Activated T-helper 1 cell treated with Interleukin-2 at 50 U/mL for 16 hours (primary cell): ENCODE measurements at places on chromosomes 5 and 9.

DNA sequence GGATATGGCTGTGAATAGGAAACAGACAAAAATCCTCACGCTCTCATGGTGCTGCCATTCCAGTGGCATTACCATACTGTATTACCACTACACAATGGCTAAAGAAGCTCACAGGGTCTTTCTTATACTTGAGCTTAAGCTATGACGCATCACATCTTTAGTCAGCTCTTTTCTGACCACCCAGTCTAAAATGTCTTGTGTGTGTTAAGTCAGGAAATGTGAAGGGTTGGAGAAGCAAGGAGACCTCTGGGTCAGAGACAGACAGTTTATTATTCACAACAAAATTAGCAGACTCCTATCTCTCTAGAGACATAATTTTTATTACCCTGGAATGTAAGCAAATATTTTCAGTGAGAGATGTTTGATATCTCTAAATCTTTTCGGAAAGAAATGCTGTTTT, 1583.2 kb upstream of the WWC1 start:
- DNase-seq, result no peak

GRCh38 chr5:98774192-98775033, 950 bp downstream of the RGMB start:
- DNase-seq, result peak; percentile 30

GRCh38 chr5:67095346-67096171, 101.0 kb downstream of the CD180 start:
- DNase-seq, result no peak

- DNase-seq, result no peak
Measured at GRCh38 chr9:135443797-135444425, 35.7 kb upstream of the PPP1R26 start.

DNA sequence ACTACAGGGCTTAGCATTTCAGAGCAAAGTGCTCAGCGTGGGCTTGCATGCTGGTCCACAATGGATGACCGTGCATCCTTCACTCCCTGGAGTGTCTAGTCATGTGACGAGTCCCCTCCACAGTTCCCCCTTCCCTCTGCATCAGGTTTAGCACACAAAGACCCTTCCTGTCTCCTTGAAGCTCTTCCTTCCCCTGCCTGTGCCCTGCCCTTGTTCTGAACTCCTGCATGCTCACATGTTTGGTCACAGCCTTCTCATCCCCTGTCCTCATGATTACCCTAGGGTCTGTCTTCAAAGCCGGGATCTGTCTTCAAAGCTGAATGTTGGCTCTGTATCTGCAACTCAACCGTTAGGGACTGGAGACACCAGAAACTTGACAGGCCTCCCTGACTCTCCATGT, 388.9 kb downstream of the SEMA5A start:
- no peak for DNase-seq

DNA sequence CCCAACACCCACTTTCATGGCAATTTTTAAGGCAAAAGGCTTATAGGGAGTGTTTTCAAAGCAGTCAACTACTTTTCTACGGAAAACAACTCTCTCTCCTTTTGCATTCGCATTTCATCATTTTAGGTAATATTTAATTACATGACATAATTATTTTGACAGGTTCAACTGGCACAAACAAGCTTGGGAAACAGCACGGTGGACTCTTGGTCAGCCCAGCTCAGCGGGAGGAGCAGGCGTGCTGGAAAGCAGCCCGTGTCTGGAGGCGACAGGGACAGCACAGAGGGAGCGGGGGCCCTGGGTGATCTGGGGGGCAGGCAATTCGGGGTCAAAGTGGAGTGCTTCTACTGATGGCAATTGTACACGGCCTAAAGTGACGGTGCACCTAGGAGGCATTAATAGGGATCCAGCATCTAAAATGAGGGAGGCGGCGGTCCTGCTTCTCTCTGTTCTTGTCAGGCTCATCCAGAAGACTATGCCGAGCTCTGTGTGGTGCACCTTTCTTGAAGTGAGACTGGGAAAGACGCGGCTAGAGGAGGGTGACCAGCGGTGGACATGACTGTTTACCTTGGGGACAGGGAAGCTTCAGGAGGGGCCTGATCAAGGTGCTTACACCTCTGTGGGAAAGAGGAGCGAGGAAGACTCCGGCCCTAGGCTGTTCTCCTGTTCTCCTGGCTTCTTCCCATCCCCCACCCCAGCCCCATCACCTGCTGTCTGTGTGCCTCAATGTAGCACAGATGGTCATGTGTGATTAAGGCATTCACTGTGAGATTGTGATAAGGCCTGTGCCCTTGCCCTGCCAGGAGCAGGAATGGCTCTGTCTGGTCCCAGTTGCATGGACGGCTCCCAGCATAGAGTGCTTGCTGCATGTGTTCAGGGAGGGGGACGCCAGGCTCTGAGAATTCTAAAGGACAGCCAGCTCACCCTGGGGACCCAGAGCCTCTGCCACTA, 3.4 kb downstream of the MYMK start:
- DNase-seq, result no peak

- DNase-seq, result no peak
Measured at GRCh38 chr9:15873573-15874177, 320.8 kb downstream of the CCDC171 start.

DNA sequence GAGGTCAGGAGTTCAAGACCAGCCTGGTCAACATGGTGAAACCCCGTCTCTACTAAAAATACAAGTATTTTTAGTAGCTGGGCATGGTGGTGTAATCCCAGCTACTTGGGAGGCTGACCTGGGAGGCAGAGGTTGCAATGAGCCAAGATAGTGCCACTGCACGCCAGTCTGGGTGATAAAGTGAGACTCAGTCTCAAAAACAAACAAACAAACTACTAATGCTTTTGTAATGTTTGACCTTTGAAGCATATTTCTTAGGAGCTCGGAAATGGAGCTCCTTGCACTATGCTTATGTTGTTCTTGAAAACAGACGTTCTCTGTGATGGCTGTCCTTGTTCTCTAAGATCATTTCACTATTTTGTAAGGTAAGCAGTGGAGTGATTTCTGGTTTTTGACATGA, 6.0 kb downstream of the F2RL2 start:
- no peak for DNase-seq

- no peak for DNase-seq
Measured at GRCh38 chr5:38722918-38723317, 122.9 kb upstream of the OSMR start.

- no peak for DNase-seq
Measured at GRCh38 chr5:143672806-143673205, 139.2 kb upstream of the HMHB1 start.

DNA sequence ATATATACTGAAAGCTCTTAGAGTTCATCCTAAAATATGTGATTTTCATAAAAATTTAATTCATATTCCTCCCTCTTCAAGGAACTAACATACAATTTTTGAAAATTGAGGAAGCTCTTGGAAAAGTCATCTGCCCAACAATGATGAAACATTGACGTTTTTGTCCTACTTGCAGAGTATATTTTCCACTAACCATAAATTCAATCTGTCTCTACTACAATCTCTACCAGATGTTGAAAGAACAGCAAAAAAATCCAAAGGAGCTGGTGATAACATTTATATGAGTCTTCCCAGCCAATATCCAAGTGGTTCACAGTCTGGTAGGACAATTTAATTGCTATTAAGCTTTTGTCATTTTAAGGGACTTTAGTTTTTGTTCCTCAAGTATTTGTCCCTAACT, 81.1 kb upstream of the NR3C1 start:
- no peak for DNase-seq

- DNase-seq, result no peak
Measured at GRCh38 chr9:86141843-86142242, 42.5 kb upstream of the GOLM1 start.

DNA sequence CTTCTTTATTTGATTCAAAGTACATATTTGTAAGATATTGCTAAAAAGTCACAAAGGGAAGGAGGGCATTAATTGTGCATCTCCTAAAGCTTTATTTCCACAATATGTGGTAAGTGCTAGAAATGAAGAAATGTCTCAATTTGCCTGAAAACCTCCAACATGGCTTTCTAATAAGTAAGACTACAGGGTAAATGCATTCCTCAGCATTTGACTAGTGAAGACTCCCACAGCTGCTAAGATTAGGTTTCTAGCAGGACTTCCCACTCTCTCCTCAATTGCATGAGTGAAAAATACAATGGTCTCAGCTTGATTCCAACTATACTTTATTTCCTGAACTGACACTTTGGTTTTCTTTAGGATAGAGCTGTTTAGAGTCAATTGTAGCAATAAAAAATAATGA, 162.1 kb downstream of the ELAVL2 start:
- no peak for DNase-seq

DNA sequence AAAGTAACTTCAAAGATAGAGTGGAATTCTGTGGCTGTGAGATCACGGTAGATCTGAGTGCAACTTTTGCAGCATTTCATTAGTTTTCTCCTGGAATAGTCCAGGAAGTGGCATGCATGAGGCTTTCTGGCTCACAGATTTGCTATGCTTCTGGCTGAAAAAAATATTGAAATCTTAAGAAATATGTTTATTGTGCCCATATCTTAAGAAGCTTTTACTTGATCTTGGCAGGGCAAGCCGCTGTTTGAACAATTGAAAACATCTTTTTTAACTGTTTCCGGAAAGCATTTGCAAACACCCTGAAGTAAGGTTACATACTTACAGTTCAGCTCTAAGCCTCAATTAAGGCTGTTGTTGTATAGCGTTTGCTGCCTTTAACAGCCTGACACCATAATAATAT, 135.7 kb upstream of the GDNF start:
- no peak for DNase-seq

GRCh38 chr9:135478829-135479468, 633 bp upstream of the PPP1R26 start:
- no peak for DNase-seq

GRCh38 chr9:131590907-131591844, 45.9 kb downstream of the PRRT1B start:
- peak; percentile 59 for DNase-seq

DNA sequence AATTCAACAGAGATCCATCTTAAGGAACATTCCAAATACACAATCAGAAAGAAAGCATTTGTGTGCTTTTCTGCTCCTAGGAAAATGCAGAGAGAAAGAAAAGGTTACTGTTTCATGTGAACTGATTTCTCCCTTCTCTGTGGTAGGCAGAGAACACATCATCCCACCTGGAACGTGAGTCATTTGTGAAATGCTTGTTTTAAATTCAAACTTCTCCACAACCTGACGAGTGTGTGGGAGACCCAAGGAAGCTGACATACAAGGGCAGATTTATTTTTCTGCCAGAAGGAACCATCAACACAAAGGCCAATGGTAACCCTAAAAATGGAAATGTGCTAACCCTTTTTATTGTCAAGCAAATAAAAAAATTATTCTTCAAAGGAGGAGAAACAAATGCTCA, 156.4 kb downstream of the EFNA5 start:
- DNase-seq, result no peak

DNA sequence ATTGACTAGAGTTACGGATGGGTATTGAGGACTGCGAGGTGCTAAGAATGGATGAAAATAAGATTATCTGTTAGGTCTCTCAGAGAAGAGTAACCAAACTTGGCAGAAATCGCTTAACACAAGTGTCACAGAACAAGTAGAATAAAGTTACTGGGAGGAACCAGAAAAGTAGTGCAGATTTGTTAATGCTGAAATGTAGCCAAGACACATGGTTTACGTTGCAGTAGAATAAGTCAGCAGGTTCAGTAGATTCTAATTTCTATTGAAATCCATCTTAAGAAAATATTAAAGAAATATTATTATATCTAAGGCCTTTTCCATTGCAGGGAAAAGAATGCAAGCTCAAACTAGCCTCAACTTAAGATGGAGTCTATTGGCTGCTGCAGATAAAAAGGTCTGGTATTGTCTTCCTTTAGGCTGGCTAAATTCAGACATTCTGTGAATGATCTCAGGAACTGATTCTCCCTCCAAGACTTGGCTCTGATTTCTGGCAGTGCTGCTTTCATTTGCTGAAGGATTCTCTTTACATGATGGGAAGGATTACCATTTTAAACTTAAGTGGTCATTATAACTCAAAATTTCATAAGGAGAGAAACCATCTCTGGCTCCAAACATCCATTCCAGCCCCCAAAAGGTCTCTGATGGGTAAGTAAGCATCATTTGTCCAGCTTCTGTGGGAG, 314.9 kb downstream of the MARCHF11 start:
- DNase-seq, result no peak

DNA sequence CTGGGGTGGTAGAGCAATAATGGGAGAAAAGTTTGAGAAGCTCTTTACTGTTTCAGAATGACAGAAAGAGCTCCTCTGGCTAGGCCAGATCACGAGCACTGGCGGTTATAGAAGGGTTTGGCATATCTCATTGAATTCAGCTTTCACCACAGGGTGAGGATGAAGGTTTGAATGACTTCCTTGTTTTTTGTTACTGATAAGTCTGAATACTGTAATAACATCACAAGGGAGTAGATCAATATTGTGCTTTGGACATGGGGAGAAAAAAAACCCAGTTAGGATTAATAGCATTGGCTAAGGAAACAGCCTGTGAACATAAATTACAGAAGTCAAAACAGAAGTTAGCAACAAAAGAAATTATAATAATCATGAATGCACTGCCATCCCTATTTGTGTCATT, 9.4 kb downstream of the PHAX start:
- DNase-seq, result no peak

- DNase-seq, result no peak
Measured at GRCh38 chr5:2536632-2537377, 214.7 kb downstream of the IRX2 start.

DNA sequence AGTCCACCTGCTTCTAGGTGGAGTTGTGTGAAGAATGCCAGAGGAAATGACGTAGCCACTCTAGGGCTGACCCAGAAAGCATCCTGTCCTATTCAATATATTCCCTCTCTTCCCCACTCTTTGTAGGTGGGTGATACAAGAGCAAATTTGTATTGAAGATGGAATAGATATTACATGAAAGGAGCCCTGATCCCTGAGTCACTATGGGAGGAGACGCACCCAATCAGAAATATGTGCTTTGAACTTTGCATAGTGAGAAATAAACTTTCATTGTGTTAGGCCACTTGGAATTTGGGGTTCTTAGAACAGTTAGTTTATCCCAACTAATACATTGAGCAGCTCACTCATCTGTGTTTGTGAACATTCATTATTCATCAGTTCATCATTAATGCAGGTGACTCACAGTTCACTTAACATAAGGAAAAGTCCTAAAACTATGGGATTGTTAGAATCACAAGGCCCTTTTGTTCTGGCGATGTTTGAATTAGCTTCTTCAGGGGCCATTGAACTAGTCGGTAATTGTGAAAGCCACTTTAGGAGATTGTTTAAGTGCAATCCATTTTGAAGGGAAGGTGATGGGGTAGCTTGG, 26.9 kb upstream of the NTRK2 start:
- DNase-seq, result no peak

DNA sequence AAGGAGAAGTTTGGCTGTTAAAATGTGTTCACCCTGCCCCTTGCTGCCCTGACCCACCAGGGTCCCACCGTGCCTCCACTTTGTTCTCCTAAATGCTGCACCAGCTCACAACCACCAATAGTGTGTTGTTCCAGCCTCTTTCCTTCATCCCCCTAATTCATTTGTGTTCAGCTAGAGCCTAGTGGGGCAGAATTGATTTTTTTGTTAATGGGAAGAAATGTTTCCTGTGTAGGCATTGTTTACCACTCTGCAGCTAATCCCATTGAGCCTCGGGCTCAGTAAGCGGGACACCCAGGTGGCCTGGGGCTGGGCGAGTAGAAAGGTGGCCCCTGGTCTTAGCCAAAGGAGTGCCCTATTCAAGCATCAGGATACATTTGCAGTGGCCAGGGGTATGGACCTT, 127.6 kb downstream of the MVB12B start:
- DNase-seq, result no peak
